ENCODE measurements at places on chromosomes 11 and 22.
A peak's percentile ranks its signal among the peaks of the same experiment; 100 is the strongest.

DNA sequence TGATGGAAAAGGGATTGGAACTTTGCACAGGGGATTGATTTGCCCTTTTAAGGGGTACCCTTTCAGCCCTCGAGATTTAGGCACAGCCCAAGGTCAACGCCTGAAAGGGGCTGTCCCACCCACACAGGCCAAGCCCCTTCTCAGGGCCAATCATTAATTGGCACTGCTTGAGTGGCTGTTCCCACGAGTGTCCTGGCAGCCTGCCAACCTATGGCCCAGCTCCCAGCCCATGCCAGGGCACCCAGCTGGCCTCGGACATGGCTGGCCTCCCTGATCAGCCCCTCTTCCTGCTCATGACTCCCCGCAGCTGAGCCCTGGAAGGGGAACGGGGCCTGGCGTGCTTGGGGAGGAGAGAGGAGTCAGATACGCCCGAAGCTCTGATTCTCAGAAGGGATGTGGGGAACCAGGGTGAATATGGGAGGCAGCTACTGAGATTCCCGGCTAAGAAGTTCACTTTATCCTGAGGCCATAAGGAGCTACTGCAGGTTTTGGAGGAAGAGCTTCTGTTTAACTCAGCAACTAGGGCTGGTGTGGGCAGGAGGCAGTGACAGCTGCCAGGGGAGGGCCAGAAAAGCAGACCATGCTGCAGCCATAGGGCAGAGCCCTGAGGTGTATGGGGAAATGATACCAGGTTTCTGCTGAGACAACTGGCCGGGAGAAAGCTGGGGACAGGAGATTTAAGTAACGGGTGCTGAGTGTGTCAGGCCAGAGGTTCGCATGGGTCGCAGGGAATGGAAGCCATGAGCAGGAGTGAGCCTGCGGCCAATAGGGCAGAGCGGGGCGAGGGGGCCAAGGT, 30.0 kb downstream of the WNT7B start:
- DNase-seq, result no peak

DNA sequence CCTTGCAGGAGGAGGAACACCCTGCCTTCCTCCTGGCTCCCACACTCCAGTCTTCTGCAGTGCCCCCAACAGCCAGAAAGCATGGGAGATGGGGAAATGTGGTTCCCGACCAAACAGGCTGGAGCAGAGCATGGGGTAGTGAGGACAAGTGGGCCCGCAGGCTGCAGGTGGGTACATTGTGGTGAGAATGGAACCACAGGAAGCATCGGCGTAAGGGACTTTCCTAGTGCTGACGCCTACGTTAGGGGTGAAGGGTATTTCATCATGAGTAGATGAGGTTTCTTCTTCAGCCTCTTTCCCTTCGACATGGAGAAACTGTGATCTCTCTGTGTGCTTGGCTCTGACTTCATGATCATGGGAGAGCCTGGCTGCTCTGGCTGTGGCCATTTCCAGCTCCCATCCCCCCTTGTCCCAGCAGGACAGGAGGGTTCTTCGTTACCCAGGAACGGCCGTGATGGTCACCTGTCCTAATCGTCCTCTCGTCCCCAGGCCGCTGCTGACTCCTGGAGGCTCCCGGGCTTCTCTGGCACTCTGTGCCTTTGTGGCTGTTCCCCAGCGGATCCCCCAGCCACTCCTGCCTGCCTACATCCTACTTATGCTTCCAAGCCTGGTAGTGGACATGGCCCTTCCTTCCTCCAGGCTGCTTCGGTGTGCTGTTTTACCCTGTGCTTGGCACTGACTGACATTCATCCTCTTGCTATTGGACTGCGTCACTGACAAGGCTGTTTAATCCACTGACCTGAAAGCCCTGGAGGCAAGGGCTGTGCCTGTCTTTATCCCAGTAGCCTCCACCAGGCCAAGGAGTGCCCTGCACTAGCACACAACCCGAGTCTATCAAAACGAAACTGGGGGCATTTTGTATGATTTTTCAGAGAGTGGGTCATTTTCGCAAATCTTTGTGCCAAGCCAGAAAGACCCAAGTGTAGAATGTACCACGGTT, 65.2 kb upstream of the CECR2 start:
- peak; percentile 10 for DNase-seq

DNA sequence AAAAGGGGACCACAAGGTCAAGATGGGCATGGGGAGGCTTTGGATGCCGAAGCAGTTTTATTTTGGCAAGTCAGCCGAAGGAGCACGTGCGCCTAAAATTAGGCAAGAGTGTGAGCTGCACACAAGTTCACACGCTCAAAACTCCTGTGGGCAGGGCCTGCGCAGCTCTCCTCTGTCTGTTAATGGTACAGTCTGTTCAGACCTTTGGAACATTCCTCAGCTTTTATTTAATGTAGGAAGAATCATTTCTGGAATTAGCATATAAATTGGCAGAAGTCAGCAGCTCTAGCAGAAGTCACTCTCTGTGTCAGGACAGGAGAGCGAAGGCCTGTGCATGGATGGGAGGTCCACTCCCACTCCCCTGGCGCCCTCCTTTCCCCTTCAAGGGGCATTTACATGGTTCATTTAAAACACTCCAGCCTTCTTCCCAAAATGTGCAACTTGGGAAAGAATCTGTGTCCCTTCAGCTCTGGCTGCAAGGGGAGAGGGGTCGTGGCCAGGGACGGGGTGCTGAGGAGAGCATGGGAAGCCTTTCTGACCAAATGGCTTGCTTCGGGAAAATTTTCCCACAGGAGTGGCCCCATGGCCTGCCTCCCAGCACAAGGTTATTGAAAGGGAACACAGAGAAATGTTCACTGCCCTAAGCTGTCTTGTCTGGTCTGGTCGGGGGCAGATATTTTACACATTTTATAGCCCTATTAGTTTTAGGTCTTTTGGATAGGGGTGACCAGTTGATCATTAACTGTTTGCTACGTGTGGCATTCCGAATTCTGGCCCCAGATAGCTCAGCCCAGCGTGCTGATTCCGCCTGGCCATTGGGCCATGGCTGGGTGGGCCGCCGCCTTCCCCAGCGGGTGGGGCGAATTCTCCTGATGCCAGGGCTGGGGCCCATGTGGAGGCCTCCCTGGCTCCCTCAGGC, 43.9 kb upstream of the SMIM38 start:
- no peak for DNase-seq

DNA sequence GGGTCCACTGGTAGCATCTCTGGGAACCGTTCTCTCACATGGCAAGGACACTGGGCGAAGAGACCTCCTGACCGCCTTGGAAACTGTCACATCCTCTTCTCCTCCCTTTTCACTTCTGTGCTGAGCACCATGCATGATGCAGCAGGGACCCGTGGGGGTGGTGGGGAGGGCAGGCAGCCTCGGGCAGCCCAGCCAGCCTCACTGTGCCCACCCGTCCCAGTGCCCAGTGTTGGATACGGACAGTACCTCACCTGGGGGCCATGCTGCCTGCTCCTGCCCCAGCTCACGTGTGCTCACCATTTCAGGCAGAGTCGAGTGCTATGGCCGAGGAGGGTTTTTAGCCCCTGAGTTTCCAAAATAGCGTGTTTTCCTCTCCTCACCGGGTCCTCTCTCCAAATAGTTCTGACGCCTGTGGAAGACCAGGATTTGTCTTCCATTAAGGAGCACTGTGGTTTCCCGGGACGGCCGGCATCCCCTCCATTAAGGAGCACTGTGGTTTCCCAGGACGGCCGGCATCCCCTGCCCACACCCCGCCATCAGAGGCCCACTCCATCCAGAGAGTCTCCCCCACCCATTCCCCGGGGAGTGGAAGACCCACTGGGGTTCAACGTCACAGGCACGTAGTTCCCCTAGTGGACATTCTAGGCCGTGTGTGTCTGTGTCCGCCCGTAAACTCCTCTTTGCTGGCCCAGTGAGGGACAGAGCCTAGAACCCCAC, 22.4 kb downstream of the B3GAT1 start:
- DNase-seq, result no peak

GRCh38 chr11:11965656-11966353, 42.6 kb downstream of the DKK3 start:
- DNase-seq, result no peak

- no peak for DNase-seq
Measured at GRCh38 chr11:73420136-73420535, 43.9 kb downstream of the RELT start.
